Activated CD4-positive, alpha-beta T cell treated with anti-CD3 and anti-CD28 coated beads, Interleukin-2, amount 10 ng/mL, durations not matched to agents 7 days and 5 days (primary cell): ENCODE measurements at places on chromosomes 11 and 22. TPM values are rescaled to one million over a fixed set of nuclear protein-coding genes. Genes with fewer than 3 reads are reported as not detected.
A peak's percentile ranks its signal among the peaks of the same experiment; 100 is the strongest.

GRCh38 chr11:2306452-2306823 is 4.6 kb downstream of the TSPAN32 start:
- DNase-seq = no peak

- no peak for DNase-seq
Measured at GRCh38 chr11:78381865-78382264, 35.8 kb downstream of the GAB2 start.

- peak; percentile 22 for DNase-seq
Measured at GRCh38 chr11:520428-521176, 13.6 kb upstream of the RNH1 start.

- no peak for DNase-seq
Measured at GRCh38 chr11:12531681-12532080, 142.5 kb upstream of the TEAD1 start.

DNA sequence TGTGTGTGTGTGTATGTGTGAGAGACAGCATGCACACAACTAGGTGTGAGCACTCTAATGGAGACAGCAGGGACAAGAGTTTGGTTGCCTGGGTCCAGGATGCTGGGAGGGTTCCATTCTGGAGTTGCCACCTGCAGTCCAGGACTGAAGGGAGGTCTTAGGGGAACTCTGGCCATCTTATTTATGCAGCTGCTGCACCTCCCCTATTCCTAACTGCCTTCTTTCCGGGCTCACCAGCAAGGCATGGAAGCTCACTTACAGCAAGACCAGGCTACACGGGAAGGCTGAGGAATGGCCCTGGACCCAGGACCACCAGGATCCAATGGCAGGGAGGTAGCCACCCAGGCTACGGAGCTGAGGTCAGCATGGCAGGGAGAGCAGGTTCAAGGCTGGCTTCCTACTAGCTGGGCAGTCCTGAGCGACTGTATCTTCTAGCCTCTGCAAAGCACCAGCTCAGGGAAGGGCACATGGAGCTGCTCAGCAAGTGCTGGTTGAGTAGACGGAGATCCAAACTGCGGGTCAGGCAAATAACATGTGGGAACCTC is 42.2 kb upstream of the B3GAT1 start:
- DNase-seq = no peak

- DNase-seq = no peak
Measured at GRCh38 chr22:23179381-23180299, 669 bp upstream of the BCR start.

- no peak for DNase-seq
Measured at GRCh38 chr11:7573558-7574296, 59.9 kb downstream of the PPFIBP2 start.

DNA sequence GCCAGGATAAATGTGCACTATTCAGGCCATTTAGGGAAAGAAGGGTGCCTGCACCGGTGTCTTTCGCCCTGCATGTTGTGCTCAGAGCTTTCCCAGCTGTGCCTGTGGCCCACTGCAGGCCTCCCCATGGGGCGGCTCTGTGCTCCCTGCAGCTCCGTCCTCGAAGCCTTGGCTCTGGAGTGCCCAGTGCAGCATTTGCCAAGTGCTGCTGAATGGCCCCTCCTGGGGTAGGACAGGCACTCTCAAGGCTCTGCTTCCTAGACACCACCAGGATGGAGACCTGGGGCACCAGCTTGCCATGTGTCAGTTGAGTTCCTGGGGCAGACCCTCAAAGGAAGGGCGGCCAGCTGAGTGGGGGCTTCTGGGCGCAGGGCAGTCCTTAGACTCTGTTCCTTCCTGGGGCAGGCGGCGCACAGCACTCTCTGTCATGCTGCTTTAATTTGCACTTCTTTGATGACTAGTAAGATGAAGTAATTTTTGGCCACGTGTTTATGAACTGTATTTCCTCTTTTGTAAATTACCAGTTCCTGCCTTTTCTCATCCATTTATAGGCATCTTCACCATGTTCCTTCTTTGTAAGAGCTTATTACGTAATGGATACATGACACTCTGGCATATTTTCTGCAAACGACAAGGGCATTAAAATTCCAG is 32.1 kb upstream of the GNB1L start:
- DNase-seq = peak; percentile 27

Gene CADM1
- 0.52 TPM for total RNA-seq

Gene OOSP1
- not detected for total RNA-seq

Gene KCNK7
- total RNA-seq = 3.3 TPM

Gene NRIP3
- 0.75 TPM for total RNA-seq
